ENCODE measurements at places on chromosomes 3 and 15.

GRCh38 chr3:37500518-37500917 lies 326.1 kb upstream of the LRRFIP2 start:
- no peak for DNase-seq

DNA sequence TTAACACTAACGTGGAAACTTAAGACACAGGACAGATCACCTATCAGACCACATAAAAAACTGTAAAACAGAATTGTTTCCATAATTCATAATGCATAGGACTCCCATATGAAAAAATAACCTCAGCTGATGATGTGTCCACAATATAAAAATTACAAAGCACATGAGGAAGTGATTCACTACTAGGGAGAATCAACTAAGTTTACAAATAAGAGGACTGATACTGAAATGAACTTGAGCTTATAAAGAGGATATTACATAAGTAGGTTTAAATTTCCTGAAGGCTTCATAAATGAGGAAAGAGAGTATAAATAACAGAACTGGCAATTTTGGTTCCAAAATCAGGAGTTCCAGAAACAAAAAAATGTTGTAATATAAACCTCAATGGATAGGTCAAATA lies 111.9 kb downstream of the SAMMSON start:
- no peak for DNase-seq

- no peak for DNase-seq
These were observed 6.4 kb upstream of the MGA start for GRCh38 chr15:41653760-41654159.

DNA sequence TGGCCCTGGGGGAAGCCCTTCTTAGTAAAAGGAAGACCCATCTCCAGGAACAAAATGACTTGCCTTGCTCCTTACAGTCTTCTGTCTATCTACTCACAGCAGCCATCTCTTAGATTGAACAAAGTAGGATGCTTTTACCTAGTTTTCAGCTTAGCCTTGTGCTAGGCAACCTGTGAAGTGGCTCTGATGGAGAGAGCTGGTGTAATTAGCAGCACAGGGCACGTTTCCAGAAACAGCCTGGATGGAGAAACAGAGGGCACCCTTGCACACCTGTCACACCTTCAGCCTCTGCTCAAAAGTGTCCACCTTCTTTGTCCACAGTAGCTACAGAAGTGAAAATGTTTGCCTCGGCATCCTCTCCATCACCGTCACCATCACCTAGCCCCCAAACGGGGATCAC lies 292.9 kb downstream of the RORA start:
- DNase-seq: no peak

DNA sequence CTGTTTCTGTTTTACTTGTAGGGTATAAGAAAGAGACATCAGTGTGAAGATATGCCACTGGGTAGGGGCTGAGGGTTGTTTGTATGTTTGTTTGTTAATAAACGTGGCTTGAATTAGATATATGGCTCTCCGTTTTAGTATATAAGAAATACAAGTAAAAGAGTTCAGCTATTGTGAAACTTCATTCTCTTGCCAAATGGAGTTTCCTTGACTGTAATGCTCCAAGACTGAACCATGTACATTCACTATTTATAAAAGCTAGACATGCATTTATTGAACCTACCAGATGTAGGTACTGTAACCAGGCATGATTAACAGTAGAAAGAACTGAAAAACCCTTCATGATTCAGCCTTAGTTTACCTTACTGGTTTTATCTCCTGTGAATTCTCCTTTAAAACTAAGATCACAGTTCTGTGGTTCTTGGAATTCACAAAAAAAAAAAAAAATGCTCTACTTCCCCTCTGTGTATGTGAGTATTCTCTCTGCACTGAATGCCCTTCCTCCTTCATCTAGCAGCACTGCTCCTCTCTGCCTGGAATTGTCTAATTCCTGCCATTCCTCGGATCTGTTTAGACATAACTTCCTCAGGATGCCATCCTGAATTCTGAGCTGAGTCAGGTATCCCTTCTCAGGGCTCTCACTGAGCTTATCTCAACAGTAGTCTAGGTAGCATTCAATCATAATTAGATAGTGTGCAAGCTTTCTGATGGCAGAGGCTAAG lies 504.4 kb downstream of the FHIT start:
- peak; percentile 51 for DNase-seq

DNA sequence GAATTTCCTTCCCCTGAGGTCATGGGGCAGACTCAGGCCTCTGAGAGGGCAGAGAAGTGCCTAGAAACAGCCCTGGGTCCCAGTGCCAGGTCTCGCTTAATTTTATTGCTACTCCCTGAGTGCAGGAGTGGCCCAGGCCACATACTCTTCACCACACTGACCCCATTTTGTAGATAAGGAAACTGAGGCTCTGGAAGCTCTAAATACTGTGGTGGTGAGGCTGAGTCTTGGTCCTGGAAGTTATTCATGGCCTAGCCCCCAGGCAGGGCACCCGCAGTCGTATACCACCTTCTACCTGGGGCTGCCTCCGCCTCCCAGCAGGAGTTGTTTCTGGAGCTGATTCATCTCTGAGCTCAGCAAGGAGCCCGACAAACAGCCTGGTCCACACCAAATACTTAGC lies 9.8 kb downstream of the ATP2B2 start:
- DNase-seq: no peak

DNA sequence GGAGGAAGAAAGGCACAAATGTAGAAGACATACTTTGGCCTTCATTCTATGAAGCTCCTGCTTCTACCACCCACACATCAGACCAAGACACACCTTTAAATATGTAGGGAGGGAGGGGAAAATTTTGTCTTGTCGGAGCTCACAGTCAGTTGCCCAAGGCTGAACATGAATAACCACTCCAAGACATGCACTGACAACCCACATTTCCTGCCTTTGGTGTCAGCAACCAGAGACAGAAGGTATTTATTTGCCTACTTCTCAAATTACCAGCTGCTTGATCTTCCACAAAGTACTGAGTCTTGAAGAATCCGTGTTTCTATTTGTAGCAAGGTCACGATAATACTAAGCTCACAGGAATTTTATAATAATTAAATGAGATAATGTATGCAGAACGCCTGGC lies 169.7 kb downstream of the KCNMB2 start:
- peak; percentile 83 for DNase-seq

- no peak for DNase-seq
These were observed 13.0 kb downstream of the CERS3 start for GRCh38 chr15:100515758-100516157.

DNA sequence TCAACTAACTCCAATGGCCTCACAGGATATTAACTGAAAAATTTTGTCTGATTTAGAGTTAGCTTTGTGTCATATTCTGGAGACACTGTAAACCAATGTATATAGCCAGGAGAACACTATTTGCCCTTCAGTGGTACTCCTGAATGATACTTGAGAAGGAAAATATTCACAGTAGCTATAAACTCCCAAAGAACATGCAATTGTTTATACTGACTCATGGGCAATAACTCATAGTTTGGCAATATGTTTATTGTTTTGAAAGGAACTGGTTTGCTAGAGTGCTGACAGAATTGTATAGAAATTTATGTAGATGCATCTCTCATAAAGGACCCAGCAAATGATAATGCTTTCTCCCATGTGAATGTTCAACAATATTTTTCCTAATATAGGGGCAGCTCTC lies 537.6 kb downstream of the PLOD2 start:
- peak; percentile 41 for DNase-seq

DNA sequence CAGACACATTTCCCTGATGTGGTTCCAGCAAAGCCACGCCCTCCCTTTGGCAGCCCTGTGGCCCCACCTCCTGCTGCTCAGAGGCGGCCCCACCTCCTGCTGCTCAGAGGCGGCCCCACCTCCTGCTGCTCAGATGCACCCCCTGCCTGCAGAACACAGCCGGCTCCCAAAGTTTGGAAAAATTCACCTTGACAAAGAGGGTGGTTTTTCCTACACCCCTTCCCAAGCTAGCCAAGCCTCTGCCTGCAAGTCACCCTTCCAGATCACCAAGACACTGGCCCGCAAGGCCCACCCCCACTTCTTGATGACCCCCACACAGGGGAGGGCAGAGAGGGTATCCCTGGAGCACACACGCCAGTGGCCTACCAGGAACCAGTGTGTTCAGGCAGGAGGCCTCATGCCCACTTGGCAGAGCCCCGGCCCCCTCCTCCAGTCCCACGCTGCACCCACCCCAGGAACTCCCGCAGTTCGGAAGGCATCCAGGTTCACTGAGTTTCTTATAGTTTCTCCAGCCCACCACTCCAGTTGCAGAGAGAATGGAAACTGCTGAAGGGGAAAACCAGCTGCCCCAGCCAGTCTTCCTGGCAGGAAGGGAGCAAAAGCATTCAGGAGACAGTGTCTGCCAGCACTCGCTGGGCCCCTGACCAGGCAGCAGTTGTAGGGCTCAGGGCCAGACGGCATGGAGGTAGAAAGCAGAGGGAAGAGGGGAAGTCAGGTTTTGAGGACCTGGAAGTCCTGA lies 2.3 kb upstream of the HAPLN3 start:
- peak; percentile 78 for DNase-seq

- no peak for DNase-seq
These were observed 123.6 kb upstream of the CD96 start for GRCh38 chr3:111418391-111418790.

- peak; percentile 5 for DNase-seq
These were observed 163.8 kb downstream of the ZIC1 start for GRCh38 chr3:147572970-147573340.

- DNase-seq: peak; percentile 74
These were observed 326.8 kb downstream of the TUSC7 start for GRCh38 chr3:117036259-117036799.

DNA sequence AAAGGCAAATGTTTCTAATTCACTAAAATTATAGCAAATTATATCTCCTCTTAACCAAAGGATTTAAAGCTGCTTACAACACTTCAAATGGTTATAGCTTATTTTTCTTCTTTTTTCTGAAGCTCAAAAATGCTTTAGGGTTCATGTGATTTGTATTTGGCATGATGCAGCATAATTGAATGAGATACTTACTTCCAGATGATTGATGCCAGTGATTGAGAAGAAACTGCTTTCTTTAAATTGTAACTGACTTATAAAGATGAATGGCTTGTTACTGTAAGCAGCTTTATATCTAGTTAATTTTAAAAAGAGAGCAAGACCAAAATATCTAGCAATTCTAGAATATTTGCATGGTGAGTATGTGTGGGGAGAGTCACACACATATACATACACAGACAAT lies 270.7 kb upstream of the THRB start:
- no peak for DNase-seq

- DNase-seq: no peak
These were observed 82.6 kb downstream of the ARHGAP31 start for GRCh38 chr3:119376758-119377157.

DNA sequence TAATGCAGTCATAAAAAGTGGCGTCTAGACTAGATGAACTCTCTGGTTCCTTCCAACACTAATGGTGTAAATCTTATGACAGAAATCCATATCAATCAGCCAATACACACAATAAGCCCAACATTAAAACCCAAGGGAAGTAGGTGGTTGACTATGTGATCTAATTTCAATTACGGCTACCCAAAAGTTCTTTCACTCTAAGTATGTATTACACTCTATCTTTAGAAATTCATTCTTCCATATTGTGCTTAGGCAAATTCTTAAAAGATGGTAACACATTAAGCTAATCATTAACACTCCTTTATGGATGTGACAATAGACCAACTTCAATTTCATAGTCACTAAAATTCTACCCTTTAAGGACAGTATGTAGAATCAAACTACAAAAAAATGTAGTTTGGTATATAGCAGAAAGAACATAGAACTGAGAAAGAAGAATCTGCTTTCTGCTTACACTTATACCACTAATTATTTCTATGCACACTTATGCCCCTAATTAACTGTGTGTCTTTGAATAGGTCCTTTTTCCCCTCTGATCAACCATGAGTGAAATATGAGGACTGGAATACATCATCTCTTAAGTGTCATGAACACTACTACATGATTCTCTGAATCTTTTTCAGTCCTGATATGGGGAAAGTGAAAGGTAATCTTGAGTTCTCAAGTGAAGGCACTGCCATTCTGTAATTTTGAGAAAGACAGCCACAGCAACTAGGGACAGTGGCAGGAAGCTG lies 557.6 kb downstream of the IGSF11 start:
- no peak for DNase-seq

- peak; percentile 59 for DNase-seq
These were observed 45.8 kb downstream of the MITF start for GRCh38 chr3:69784954-69785514.

GRCh38 chr3:5245927-5246326 lies 58.4 kb downstream of the EDEM1 start:
- no peak for DNase-seq

GRCh38 chr3:54042259-54042823 lies 80.0 kb upstream of the CACNA2D3 start:
- DNase-seq: no peak

DNA sequence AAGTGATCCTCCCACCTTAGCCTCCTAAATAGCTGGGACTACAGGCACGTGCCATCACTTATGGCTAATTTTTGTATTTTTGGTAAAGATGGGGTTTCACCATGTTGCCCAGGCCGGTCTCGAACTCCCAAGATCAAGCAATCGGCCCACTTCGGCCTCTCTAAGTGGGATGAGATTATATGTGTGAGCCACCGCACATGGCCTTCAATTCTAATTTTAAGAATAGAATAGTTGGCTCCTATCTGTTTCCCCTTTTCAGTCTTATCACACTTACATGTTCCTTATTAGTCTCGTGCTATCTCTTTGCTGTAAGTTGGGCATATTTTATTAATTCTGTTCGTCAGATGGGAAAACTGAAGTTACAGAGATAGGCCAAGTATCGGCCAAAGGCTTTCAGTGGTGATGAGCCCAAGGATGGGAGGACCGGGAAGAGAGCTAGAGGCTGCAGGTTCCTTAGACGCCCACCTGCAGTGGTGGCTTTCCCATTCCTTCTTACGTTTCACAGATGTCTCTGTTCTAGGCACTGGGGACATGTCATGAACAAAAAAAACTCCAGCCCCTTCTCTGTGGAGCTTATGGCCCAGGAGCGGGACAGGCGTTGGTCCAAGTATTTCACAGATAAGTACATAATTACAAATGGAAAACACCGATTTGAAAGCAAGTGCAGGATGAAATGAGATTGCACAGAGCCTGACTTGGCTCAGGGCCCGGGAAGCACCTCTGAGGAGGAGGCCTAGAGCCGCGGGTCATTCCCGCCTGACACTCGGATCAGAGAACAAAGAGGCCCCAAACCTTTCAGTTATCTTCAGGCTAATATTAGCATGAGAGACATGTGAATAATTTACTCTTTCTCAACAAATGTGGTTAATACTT lies 91.1 kb upstream of the KLF13 start:
- DNase-seq: peak; percentile 35

DNA sequence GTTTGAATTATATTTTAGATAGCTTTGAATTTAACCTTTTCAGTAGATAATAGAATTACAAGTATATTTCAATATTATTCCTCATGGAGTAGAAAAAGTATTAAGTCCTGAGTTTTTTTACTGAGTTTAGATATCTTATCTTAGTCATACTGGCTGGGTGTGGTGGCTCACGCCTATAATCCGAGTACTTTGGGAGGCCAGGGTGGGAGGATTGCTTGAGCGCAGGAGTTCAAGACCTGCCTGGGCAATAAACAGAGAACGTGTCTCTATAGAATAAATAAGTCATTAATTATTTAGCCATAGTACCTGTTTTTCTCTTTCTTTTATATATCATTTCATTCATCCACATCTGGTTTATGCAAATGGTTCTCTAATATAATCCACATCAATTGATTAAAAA lies 9.9 kb downstream of the RAP2B start:
- DNase-seq: no peak
